ENCODE measurements at places on chromosomes 2 and 18.

DNA sequence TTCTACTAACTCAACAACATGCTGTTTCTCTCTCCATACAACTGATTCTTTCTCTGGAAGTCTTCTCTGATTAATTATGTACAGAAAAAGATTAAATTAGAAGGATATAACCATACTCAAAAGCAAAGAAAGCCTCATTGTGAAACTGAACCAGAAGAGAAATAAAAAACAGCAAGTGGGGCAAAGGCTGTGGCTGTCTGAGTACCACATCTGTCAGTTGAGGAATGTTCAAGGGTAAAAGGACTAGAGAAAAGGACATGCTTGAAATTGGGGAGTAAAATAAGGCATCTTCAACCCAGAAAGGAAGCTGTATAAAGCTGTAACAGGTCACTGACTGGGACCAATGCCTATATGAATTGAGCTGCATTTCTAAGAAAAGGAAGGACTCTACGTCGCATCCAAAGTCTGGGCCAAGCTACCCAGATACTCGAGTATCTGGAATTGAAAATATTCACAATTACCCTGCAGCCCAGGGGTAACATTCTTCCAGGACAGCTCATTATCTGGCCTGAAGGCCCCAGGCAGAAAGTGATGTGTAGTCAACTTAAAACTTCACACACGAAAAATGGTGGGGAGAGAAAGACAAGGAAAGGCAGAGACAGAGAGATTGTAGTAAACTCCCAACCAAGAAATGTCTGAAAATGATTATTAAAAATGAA lies 356.0 kb upstream of the GALNT5 start:
- DNase-seq: no peak

- DNase-seq: no peak
These were observed 56.9 kb downstream of the LIMS1 start for GRCh38 chr2:108591163-108591562.

DNA sequence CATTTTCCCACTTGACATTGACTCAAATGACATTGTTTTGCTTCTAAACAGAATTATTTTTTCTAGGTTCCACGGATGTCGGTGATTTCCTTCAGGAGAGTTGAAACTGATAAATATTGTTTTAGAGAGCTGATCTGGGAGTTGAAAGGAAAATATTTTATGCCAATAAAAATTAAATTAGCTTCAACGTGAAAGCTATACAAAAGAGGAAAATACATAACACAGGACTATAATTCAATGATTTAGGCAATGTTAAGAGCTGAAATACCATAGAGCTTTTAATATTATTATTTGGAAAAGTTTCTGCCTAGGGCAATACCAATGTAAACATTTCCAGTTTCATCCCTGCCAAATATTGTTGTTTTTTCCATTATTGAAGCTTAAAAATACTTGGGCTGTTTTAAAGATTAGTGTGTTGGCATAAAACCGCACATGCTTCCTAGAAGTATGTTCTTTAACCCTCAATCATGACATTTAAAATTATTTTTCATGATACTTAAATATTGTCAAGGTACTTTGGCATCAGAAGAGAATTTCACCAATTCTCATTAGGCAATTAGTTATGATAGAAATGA lies 18.6 kb upstream of the PDE1A start:
- no peak for DNase-seq

DNA sequence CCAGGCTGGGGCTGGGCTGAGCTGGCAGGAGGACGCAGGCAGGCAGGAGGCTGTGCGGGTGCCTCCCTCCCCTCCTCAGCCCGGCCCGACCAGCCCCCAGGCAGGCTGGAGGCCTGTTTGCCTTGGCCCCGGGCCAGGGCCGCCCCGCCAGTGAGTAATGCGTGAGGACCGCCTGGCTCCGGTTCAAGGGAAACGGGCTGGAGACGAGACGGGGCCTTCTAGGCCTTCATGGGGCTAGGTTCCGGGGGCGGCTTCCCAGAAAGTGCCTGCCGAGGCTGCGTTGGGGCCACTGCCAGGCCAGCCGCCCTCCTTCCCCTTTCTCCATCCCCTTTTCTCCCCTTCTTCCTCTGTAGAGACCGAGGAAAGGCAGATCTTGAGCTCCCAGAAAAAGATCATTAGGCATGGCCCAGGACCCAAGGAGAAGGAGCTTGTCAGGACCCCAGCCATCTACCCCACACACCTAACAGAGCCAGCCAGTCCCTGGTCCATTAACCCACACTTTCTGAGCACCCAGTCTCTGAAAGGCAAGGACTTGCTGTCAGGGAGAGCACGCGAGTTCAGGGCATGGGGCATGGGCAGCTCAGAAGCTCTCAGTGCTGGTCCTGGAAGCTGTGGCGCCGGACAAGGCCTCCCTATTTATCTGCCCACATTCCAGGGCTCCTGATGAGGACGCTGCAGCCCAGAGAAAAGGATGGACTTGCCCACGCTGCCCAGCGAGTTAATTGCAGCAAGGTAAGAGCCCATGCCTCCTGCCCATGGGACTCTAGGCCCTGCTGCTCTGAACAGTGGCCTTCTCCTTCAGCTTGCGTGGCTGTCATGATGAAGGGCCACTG lies 48.5 kb downstream of the SMAD7 start:
- DNase-seq: no peak

- no peak for DNase-seq
These were observed 44.2 kb downstream of the NRXN1 start for GRCh38 chr2:50987616-50988313.

- DNase-seq: no peak
These were observed 156.2 kb upstream of the PIK3C3 start for GRCh38 chr18:41798879-41799278.

- DNase-seq: no peak
These were observed 161.0 kb downstream of the RAPGEF4 start for GRCh38 chr2:172896661-172897081.

DNA sequence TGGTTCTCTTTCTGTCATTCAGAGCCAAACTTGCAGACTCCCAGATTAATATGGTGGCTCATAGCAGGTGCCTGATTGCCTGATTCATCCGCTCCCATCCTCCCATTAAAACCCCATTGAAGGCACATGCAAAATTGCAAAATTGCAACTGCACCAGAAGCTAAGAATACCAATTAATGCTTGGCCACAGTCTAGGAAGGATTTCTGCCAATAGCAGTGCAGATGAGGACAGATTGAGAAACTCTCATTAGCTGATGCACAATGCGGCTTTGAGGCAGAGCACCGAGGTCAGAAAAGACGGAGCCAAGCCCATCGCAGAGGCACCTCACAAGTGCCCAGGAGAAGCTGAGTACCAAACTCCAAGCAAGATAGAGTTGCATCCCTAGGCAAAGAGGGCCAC lies 172.8 kb downstream of the ARL4C start:
- DNase-seq: no peak

- DNase-seq: no peak
These were observed 95.1 kb upstream of the L3MBTL4 start for GRCh38 chr18:6509832-6510231.
